SHP77 (cell line): ENCODE measurements at places on chromosomes 1 and 21.
A peak's percentile ranks its signal among the peaks of the same experiment; 100 is the strongest.

GRCh38 chr1:91527266-91527765 lies 26.7 kb downstream of the CDC7 start:
- DNase-seq: no peak

DNA sequence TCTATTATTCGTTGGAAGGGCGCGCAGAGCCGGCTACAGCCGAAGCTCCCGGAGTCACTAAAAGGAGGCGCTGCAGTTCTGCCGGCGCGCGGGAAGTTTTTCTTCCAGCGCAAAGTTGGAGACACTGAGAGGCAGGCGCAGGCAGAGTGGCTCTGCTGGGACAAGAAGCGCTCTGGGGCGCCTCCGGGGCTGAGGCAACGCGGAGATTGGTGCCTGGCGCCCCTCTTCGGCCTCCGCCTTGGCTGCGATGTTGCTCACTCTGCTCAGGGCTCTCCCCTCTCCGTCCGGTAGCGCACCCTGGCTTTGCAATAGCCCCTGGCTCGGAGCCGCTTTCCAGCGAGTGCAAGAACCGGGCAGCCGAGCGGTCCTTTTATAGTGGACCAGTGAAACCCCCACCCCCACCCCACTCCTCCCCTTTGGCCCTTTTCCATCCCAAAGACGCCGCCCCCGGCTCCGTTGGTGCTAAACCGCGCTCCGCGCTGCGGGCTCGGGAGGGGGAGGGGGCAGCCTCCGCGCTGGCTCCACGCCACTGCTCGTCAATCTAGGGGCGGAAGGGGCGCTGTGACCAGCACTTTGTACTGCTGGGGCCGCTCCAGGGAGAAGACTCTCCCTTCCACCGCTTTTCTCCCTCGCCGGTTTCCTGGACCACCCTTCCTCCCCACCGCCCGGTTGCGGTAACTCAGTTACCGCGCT lies at the start of gene ADAMTS1:
Gene ADAMTS1 (minus strand): TSS at position 344 of the 693 bp plus-strand sequence. CDS start 455 bp downstream, outside the sequence.
- no peak for DNase-seq

DNA sequence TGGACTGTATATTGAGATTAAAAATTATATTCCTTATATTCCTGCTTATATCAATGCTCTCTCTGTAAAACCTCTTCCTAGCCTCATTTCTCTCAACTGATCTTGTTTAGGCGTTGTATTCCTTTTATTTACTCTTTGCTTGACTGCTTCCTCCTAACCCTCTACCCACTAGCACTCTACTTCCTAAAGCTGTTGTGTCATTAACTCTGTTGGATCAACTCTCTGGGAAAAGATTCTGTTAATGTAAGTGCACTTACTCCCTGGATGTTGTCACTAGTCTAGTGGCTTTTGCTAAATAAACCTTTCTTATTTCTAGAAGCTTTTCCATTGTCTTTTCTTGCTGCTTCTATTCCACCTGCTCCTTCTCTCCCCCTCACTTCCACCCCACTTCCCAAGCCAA lies 6.5 kb downstream of the SPATA46 start:
- DNase-seq: no peak

GRCh38 chr1:69638673-69639072 lies 71.0 kb downstream of the LRRC7 start:
- DNase-seq: no peak

DNA sequence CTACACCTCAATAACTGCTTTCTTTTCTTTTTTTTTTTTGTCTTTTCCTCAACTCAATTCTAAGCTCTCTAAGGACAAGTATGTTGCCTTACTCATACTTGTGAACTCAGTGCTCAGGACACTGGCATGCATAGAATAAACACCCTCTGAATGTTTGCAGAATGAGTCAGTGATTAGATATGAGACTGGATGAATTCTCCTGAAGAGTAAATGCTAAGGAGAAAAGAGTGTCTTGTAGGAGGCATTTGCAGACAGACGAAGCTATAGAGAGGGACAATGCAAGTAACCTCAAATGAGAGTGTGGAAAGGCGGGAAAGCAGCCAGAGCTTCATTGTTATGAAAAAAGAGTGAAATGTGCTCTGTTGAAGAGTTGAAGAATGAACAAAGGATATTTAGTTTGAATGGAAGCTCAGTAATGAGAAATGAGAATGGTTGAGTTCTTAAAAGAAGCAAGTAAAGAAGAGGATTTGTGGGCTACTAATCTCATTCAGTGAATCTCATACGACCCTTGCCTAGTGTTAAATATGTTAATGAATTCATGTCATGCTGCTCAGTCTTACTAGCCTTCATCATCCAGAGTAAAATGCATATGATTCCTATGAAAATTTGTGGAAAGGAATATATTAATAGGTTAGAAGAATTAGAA lies 166.1 kb upstream of the DPYD start:
- no peak for DNase-seq

DNA sequence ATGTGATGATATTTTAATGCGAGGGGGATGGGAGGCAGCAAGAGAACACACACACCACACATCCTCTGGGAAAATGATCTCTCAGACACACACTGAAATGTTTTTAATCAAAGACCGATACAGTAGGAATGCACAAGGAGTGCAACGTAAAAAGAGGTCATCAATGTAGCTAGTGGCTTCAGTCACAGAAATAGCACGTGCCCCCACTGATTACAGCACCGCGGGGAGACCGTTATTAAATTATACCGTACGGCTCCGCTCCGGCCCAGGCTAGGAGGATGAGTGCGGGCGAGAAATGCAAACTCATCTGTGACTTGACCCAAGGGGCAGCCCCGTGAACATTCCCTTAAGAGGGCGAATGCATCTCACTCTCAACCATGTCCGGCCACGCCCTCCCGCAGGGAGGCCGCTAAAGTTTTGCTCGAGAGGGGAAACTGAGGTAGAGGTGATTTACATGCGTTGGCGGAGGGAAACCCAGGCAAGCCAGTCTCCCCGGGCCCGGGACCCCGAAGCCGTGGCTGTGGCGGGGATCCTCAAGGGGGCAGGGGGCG lies 552 bp downstream of the UBR4 start:
- no peak for DNase-seq

GRCh38 chr21:29991624-29992023 lies 51.8 kb upstream of the GRIK1 start:
- no peak for DNase-seq

DNA sequence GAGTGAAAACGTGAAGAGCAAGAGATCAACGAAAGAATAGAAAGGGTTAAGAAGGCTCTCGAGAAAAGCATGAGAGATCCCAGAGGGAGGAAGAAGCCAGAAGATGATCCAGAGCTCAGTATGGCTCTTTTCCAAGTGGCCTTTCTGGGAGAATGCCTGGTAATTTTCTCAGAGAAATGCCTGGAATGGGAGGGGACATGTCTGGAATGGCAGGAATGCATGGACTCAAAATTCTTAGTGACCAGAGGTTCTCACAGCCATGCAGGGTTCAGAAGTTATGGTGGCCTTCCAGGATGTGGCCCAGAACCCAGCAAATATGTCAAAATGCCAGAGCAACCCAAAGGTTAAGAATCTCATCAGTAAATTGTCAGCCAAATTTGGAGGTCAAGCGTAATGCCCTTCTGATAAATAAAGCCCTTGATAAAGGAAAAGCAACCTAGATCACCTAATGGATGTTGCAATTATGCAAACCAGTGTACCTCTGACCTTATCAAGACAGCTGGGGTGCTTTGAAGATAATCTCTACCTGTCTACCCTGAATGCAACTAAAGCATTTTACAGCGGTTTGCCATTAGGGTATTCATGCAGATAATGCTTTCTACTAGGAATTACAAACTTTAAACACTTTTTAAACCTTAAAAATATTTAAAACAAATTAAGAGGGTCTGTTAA lies 53.1 kb downstream of the NBPF6 start:
- no peak for DNase-seq

- peak; percentile 23 for DNase-seq
Measured at GRCh38 chr1:15046487-15047165, 106.9 kb upstream of the TMEM51 start.
